HCT116 (cell line): ENCODE measurements at places on chromosomes 13 and 19. TPM values are rescaled to one million over a fixed set of nuclear protein-coding genes. Genes with fewer than 3 reads are reported as not detected.

ZNF57 gene
- total RNA-seq, result 8.3 TPM

DNA sequence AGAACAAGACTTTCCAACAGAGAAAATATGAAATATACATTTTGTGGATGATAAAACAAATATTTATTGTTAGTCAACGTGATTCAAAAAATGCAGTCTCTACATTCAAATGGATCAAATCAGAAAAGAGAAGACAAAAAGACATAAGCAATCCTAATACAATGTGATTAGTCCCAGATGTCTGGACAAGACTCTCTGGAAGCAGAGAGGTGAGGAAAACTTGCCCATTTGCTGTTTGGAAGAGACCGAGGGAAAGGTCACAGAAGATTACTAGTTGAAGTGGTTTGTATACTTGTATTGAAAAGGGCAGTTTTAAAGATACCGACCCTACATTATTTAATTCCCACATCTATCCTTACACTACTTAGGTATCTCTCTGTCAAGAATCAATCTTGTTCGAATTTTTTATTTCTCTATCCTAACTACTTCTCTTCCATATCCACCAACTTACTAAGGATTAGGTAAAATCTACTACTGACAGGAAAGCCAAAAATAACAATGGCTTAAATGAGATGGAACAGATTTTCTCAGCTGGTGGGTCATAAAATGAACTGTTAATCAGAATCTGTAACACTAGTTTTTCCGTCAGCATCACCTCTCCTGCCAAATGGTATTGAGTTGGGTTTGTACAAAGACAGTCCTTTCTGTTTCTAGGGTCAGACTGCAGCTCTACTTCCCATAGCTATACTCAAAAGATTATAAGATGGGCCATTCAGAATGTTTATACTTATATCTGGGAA lies 497.1 kb downstream of the DCT start:
- no peak for DNase-seq

- no peak for DNase-seq
These were observed 32.2 kb upstream of the IPO5 start for GRCh38 chr13:97921176-97921816.

- DNase-seq, result no peak
These were observed 278.8 kb downstream of the SLITRK6 start for GRCh38 chr13:85520445-85520844.

ZNF763 gene
- total RNA-seq, result not detected

GRCh38 chr13:76934671-76935070 lies 13.6 kb upstream of the ACOD1 start:
- DNase-seq, result no peak

GRCh38 chr13:90447034-90447733 lies 900.3 kb upstream of the MIR17HG start:
- DNase-seq, result no peak
